ENCODE measurements at places on chromosomes 6 and 20.

GRCh38 chr20:33246077-33246476 lies 10.3 kb downstream of the BPIFA1 start:
- DNase-seq: no peak

DNA sequence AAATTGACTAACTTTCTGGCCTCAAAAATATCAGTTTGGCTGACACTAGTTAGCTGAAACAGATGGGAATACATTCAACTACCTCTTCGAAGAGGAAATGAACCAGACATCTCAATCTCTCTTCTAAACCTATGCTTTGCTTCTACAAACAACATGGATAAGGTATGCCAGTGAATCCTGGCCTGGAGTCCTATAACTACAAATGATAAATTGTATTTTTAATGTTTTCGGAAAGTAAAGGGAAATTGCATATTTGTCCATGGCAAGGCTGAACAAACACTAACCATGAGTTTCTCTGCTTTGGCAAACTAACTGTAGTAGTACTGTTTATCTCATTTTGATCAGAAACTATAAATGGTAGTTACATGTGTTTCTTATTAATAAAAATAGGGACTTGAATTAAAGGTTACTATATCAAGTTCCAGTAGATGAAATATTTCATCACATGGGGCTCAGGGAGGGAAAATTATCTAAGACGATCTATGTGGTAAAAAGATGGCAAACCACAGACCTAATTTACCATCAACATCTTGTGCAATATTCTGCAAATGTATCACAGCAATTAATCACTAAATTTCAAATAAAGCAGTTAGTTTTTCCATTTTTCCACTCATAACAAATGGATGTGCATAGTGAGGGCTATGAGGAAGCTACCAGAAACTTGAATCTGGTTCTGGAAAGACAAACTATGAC lies 76.8 kb downstream of the COL12A1 start:
- no peak for DNase-seq

GRCh38 chr20:14193885-14194284 lies 143.5 kb downstream of the FLRT3 start:
- DNase-seq: no peak

GRCh38 chr20:40535816-40536215 lies 153.2 kb downstream of the MAFB start:
- no peak for DNase-seq

DNA sequence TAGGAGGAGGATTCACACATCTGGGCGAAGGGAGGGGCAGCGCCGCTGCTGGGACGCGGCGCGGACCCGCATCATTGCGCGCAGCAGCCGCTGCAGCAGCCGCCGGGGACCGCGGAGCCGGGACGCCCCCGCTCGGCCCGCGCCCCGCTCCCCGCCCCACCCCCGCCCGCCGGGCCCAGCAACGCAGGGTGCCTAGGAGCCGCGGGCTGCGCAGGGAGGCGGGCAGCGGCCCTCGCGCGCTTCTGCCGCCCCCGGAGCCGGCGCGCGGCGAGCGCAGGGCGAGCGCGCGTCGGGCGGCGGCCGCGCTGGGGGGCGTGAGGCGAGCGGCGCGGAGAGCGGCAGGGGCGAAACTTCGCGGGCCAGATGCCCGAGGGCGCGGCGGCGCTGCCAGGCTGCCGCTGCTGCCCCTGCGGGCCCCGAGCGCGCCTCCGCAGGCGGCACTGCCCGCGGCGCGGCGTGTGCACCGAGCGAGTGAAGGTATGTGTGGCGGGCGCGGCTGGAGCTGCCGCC lies at the start of gene NKAIN2:
Gene NKAIN2, plus strand, starts transcription at position 362 of the 510 bp plus-strand sequence.
- no peak for DNase-seq

DNA sequence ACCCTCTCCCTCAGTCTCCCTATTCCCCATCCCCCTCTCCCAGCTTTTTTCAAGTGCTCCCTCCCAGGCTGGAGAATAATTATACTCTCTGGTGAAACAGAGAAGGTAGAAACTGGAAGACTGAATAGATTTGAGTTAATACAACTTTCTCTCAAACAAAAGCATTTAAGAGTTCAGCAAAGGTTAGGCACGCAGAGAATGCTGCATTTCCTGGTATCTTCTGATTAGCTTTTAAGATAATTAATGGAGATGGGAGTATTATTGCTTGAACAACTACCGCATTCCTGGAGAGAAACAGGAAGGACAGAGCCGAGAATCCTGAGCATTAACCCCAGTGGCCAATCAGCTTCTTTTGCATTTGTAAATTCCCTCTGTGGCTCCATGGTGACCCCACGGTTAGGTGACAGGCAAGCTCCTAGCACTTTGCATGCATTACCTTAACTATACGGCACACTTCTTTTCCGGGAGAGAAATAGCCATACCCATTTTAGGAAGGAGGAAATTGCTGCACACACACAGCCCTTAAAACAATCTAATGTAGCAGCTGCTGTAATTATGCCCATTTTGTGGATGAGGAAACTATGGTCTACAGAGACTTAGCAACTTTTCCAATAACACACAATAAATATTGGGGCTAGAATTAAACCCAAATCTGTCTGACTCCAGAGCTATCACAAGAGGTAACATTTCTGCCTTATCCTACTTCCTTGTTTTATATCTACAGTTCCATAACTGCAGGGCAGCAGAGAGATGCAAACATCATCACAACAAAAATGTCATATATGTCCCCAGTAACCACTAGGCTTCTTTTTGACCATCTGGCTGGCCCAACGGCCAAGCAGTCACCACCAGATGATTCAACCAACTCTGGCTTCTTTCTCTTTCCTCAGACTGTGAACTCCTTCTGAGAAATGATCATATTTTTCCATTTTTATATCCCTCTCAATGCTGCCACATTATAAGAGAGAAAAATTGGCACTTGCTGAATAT lies 169.9 kb downstream of the CD24 start:
- no peak for DNase-seq

GRCh38 chr20:62860924-62861691 lies 514 bp downstream of the TCFL5 start:
- DNase-seq: peak; percentile 45

DNA sequence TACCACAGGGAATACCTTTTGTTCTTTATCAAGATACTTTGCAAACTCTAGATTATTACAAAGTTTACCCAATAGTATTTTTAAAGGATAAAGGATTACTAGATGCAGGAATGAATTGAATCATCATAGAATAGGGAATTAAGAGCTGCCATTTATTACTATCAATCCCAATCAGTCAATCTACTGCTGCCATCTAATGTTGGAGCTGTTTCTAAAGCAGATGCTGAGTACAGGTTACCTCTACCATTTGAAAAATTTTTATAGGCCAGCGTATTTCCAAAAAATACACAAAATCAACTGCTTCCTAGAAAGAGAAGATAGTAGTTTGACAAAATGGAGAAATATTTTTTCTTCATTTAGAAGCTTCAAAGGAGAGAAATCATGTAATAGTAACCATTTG lies 520.4 kb downstream of the ADGRB3 start:
- no peak for DNase-seq

DNA sequence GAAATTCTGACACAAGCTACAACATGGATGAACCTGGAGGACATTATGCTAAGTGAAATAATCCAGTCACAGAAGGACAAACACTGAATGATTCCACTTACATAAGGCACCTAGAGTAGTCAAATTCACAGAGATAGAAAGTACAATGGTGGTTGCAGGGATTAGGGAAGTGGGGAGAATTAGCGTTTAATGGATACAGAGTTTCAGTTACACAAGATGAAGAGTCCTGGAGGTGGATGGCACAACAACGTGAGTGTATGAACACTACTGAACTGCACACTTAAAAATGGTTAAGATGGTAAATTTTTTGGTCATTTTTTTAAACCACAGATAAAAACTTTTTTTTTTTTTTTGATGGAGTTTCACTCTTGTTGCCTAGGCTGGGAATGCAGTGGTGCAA lies 24.7 kb downstream of the MOCS3 start:
- DNase-seq: no peak
